ENCODE measurements at places on chromosomes 7 and 10.

GRCh38 chr7:95318501-95319100, 5.7 kb downstream of the PON1 start:
- DNase-seq = no peak

GRCh38 chr7:20839987-20840386, 53.3 kb upstream of the SP8 start:
- no peak for DNase-seq

DNA sequence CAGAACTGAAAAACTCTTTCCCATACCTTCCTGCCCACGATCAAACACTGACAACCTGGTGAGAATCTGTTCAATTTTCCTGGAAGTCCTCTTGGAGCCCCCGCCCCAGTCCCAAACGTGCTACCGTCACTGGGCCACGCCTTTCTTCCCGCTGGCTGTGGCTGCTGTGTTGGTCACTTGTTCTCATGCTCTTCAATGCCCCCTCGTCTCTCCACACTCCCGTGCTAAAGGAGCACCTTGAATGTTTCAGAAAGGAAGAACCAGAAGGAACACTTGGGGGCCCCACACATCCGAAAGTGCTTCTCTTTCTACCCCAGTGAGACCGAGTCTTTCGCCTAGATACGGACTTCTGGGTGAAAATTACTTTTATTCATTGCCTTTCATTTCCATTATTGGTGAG, 215.1 kb downstream of the DIP2C start:
- no peak for DNase-seq

DNA sequence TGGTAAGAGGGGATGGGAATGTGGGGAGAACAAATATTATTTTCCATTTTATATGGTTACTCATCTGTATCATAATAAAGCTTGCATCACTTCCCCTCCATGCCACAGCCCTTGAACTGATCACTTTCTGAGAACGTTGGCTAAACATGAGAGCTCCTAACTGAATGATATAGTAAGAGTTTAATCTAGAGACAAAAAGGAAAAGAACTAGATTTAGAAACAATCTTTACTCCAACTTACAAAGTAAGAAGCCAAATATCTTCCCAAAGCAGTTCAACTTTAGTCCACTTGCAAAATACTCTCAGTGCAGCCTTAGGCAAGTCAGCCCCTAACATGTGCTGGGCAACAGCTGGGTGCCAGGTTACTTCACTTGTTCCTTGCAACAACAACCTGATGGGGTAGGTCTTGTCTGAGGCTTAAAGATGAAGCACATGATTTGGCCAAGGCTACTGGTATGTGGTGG, 20.3 kb downstream of the SMURF1 start:
- peak; percentile 78 for DNase-seq

DNA sequence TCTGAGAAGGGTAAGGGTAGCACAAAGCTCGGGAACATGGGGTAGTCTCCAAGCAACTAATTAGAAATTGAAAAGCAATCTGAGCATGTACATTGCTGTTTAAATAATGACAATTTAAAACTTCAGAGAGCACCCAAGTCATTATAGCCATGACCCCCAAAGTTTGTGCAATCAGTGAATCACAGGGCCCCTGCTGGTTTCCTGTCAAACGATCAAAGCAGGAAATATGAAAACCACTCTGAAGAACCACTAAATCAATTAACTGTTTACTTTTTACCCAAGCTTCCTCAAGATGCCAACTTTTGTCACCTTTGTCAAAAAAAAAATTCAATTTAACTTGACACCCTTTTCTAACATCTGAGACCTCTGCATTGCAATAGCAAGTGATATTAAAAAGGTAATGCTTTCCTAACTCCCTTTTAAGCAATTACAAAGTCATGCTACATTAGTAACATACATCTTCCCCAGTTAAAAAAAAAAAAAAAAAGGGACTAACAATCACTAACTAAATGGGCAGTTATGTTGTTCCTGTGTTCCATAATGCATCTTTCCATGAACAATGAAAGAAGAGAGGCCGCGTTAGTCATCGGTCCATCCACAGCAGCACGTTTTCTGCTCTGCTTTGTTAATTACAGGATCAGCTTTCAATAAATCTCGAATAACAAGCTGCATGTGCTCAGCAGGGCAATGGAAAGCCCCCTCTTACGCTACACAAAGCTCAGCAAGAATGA, 80.6 kb downstream of the ETV1 start:
- DNase-seq = peak; percentile 8

DNA sequence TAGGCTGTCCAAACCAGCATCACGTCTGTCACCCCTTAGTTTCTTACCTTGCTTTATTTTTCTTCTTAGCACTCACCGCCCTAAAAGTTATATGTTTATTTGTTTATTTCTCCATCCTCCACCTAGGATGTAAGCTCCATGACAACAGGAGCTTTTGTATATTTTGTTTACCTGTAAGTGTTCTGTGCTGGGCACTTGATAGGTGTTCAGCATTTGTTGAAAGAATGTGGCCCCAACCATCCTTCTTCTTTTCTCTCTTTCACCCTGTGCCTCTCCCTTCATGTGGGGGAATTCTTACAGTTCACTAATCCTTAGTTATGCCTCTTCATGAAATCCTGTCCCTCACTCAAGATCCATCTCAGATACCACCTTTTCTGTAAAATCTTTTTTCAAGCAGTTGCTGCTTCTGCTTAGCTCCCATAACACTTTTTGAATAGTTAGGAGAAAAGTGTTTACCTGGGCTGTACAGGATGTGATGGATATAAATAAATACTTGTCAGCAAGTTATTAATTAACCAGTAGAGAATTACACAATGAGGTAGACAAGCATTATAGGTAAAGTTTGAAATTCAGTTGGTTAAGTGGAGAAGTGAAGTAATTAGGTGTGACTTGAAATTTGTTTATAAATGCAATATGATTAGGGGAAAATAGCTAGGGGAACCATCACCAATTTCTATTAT, 9.7 kb downstream of the AHR start:
- no peak for DNase-seq

DNA sequence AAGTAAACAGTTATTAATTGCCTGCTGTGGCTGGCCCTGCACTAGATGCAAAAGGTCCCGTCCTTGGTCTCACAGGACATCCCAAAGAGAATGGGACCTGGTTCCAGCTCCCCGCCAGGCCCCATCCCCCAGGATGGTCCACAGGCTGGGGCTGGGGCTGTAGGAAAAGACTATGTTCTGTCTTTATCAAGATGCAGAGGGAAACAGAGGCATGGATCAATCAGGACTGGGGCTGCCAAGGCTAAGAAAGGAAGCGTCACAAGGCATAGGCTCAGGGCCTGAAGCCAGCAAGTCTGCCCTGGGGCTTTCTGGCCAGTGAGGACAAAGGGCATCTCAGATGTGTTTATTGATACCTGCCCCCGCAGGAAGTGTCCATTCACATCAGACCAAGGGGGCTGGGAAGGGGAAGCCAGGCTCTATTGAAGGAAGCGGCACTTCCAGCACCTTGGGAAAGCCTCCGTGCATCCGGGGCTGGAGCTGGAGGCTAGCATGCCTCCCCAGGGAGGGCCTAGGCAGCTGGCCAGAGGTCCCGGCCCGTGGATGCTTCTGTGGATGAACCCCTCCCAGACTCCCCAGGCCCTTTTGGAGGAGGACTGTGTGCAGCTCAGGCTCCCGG, 5.8 kb downstream of the VSIR start:
- no peak for DNase-seq

GRCh38 chr7:155931396-155932085, 119.3 kb upstream of the SHH start:
- no peak for DNase-seq

DNA sequence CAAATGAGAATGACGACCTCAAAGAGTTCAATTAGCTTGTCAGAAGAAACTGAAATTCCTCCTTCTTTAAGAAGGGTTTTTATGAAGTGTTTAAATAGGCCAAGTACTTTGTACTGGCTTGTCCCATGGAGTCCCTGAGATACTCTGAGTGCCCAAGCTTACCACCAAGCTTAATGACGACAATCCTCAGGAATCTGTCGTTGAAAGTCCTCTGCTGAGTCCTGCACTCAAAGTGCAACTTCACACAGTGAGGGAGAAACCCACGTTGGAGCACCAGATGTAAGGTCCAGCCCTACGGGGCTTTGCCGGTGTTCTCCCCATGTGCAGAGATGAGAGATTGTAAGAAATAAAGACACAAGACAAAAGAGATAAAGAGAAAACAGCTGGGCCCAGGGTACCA, 42.8 kb upstream of the AKR1C2 start:
- peak; percentile 16 for DNase-seq

- DNase-seq = no peak
Measured at GRCh38 chr7:99742737-99743394, 7.9 kb upstream of the CYP3A7 start.

DNA sequence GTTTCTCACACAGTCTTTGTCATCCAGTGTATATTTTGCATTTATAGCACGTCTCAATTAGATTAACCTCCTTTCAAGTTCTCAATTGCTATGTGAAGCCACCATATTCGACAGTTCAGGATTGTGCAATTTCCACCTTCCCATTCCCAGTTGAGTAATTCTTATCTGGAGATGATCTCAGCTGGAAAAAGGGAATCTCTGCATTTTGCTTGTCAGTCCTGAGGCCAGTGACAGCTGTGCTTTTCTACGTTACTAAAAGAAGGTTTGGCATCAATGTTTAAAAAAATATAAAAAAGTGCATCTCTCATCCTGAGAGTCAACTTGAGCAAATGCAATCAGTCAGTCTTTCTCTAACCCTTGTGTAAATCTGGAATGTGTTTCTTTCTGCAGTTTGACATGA, 247.7 kb downstream of the PRKG1 start:
- DNase-seq = peak; percentile 8

GRCh38 chr10:16566202-16566805, 44.6 kb upstream of the C1QL3 start:
- DNase-seq = no peak

GRCh38 chr7:22173685-22174573, 183.0 kb downstream of the RAPGEF5 start:
- DNase-seq = peak; percentile 64

DNA sequence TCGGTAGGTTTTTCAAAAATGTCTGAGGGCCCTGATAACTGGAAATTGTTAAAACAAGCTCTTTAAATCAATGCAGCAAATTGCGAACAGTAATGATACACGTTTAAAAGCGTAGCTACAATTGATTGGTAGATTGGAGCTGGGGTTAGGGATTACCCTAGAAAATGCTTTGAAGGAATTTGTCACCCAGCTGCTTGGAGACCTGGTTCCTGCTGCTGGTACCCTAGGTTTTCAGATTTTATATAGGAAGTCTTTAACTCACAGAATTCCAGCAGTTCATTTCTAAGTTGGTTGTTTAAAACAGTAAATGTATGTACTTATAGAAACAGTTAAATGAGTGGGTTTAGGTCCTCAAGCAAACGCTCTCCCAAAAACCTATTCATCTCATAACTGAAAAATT, 1.5 kb downstream of the HECTD2 start:
- no peak for DNase-seq

GRCh38 chr10:327889-328852, 192.9 kb downstream of the ZMYND11 start:
- DNase-seq = no peak

- DNase-seq = no peak
Measured at GRCh38 chr10:43188702-43189101, 50.5 kb downstream of the CSGALNACT2 start.

DNA sequence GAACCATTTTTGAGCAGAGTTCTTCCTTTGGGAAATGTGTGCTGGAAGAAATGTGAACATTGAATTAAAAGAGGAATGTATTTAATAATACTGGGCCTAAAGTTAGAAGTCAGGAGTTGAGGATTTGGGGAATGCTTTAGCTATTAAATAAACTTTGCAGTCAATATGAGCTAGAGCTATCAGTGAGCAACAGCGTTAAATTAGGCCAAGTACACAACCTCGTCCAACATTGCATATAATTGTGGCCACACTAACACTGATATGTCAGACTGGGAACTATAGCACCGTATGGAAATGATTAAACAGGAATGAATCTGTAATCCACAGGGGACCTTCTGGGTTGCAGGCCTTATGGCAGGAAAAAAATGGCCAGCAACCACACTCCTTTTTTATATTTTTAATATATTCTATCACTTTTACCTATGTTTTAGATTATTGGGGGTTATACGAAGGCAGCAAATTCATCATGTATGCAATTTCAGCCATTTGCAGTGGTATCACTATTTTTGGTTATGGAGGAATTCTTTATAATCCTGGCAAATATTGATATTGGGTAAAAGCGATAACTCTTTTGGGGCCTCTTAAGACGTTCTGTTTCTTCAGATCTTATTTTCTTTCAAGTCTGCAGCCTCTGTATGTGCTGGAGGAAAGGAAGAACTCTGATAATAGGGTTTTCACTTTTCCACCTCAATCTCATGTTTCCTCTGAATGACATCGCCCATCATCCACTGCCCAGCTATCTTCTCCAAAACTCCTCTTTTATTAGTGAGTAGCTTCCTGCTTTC, 236.3 kb upstream of the PLXDC2 start:
- DNase-seq = no peak

All from epithelial cell of esophagus (primary cell).